ENCODE measurements at places on chromosomes 4 and X.

DNA sequence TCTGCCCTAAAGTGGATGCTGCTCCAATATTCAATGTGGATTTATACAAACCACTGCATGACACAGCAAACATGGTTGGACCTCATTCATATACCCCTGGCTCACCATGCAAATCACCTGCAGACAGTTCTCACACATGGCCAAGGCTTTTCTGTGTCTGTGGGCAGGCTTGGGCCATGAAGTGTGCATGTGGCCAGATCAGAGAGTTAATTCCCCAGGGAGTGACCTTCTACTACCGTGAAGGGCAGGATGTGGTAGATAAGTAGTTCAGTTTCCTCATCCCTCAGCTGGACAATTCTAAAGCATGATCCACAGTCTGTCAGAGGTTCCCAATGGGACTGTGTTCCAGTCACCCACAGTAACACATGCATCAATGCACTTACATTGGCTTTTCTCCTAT lies 24.6 kb upstream of the BCLAF3 start:
- DNase-seq, result no peak

DNA sequence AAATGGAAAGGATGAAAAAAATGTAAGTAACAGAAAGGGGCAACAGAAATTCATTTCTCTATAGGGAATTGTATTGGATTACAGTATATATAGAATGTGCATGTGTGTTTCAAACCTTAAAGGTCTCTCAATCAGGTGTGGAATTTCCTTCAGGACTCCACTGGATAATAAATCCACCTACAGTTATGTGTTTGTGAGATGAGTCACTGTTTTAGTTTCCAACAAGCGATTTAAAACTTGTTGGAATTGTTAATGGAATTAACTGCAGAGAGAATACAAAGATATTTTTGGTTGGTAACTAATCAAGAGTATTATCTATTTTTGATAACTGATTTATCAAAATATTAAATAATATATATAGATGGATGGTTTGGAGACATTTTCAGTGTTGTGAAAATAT lies 32.8 kb downstream of the CEP44 start:
- no peak for DNase-seq

DNA sequence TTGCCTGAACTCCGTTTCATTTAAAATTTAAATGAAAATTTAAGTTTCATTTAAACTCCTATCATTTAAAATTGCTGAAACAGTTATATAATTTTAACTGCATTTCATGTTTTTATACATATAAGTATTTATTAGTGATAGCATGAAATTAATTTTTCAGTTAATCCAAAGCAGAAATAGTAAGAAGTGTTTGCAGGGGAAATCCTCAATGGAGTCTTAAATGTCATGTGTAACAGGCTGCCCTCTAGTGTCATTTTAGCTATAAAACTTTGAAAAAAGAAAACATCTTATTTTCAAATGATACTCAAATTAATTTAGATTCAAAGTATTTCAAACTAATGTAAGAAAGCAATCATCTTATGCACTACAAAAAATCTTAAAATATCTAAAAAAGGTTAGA lies 27.2 kb downstream of the TAPT1 start:
- peak; percentile 41 for DNase-seq

- DNase-seq, result no peak
These were observed 223.0 kb downstream of the MID1 start for GRCh38 chrX:10397349-10397748.

- no peak for DNase-seq
These were observed 89.0 kb downstream of the TRAPPC11 start for GRCh38 chr4:183747931-183748670.

GRCh38 chr4:80201252-80202151 lies 4.2 kb downstream of the PRDM8 start:
- DNase-seq, result no peak

DNA sequence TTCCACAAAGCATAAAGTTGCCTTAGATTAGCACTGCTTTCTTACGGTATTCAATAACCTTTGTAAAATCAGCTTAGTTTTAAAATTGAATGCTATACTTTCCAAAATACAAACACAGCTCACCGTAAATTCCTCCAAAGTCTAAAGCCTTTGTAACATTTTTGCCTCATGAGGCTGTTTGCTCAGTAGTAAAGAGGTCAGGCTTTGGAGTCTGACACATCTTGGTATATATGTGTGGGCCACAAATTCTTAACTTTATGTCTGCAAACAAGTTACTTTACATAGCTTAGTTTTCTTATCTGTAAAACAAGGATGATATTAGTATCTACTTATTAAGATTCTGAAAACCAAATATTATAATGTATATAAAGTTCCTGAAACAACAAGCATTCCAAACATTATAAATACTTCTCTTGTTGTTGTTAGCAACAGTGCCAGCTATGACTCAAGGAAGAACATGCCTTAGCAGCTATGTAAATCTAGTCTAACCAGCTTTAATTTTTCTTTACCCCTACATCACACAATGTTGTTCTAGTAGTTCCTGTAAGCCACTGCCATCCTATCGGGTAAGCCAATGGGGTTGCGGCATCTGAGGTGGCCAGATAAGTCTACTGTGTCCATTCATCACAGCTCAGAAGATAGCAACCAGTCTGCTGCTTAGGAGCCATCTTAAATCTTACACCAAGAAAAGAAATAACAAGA lies 709.0 kb downstream of the KLHL13 start:
- no peak for DNase-seq

DNA sequence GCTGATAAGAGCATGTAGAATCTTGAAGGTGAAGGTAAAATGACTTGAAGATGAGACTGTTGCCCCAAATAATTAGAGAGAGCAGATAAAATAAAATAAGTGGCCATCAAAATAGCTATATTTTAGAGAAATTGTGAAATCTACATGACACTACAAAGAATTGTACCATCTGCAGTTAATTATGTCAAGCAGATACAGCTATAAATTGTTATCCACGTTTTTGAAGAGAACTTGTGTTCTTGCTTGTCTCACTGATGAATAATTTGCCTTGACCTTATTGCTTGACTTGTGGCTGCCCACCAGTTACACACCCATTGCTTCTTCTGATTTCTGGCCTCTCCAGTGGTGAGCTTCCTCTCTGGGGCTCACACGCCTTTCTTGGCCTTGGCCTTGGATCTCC lies 75.8 kb upstream of the TNIP3 start:
- no peak for DNase-seq

GRCh38 chr4:182126096-182126495 lies 117.1 kb upstream of the TENM3 start:
- no peak for DNase-seq

- no peak for DNase-seq
These were observed 5.4 kb downstream of the RNF150 start for GRCh38 chr4:141127884-141128283.

- no peak for DNase-seq
These were observed 28.2 kb downstream of the IRF2 start for GRCh38 chr4:184446132-184446658.

GRCh38 chr4:14771504-14772175 lies 230.6 kb upstream of the CPEB2 start:
- no peak for DNase-seq

GRCh38 chr4:99803566-99804101 lies 13.0 kb upstream of the DAPP1 start:
- DNase-seq, result no peak

DNA sequence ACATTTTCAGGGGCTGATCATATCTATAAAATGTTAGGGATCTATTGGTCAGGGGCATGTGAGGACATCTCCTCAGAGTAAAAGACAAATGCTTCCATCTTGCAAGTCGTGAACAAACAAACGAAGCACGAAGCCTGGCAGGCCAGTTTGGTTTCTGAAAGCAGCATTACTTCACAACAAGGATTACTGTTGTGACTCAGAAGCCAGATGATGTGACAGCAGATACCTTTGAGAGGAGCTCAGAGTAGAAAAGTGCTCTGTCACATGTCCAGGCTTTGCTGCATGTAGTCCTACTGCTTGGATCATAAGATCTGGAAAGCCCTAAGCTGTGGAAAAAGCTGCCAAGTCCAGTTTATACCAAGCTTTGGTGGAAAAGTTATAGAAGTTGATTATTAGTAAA lies 1827.2 kb downstream of the ARAP2 start:
- DNase-seq, result no peak

GRCh38 chrX:46573892-46574773 lies 568 bp downstream of the CHST7 start:
- peak; percentile 80 for DNase-seq

DNA sequence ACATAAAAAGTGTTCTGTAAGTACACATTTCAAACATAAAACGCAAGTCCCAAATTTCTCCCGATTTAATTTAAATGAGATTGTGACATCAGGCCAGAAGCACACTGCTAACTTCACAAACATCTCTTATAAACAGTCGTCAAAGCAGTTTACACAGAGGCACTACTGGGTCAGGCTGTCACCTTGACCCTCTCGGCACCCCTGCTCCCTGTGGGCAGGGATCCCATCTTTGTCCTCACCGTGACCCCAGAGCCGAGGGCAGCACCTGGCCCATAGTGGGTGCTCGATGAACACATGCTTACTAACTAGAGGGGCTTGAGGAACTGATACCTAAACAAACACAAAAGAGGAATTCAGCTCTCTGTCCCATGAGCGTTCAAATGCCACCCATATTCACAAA lies 22.2 kb downstream of the QDPR start:
- DNase-seq, result no peak

DNA sequence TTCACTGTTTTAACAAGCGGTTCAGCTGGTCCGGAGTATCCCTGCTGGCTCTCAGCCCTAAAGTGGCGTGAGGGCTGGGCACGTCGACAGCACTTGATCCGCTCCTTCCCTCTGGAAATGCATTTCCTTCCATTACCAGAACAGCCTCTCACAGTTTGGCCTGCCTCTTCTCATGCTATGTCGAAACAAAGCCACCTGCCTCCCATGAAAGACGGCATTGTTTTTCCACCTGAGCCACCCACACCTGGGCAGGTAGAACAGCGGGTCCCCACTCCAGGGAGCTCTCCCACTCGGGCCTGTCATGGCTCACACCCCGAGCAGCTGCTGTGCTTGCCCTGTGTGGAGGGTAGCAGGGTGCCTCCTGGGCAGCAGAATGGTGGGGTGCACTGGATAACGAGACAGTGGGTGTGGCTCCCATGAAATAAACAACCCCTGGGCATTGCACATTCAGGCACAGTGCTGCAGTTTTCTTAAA lies 86.2 kb downstream of the FHDC1 start:
- DNase-seq, result no peak

GRCh38 chr4:12724510-12724909 lies 759.6 kb downstream of the RAB28 start:
- peak; percentile 48 for DNase-seq

DNA sequence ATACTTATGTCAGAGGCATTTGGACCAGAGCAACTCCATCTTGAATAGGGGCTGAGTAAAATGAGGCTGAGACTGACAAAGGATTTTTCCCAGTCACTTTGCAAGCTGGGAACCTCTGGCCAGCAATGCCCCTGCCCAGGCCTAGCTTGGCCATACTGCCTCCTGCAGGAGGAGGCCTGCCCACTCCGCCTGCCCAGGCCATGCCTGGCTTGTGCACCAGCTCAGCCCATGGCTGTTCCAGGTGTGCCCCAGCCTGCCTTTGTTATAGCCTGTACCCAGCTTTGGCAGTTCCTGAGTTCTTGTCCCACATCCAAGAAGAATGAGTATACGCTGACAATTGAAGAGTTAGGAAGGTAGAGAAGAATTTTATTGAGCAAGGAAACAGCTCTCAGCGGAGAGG lies 176.1 kb downstream of the AASDH start:
- DNase-seq, result no peak

DNA sequence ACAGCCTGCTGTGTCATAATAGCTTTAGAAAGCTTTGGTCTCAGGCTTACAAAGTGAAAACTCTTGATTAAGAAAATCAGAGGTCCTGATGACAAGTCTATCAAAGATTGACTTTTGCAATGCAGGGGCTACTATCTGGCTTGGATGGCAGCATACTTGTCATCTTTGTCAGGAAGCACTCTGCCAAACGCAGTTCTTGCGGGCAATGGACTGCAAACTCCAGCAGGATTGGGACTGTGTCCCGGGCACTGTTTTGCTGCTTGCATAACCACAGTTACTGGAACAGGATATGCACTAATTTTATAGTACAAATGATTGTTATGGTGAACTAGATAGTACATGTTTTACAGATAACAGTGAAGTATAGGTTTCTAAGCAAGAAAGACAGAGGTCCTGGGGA lies 185.6 kb downstream of the IQCM start:
- no peak for DNase-seq

GRCh38 chr4:155703486-155704247 lies 37.0 kb downstream of the GUCY1A1 start:
- DNase-seq, result no peak

- no peak for DNase-seq
These were observed 2.5 kb upstream of the RS1 start for GRCh38 chrX:18674417-18674787.

GRCh38 chr4:26032630-26033317 lies 118.8 kb downstream of the SMIM20 start:
- DNase-seq, result no peak

- no peak for DNase-seq
These were observed 484 bp downstream of the GALNTL6 start for GRCh38 chr4:171813526-171814250.

GRCh38 chr4:152676052-152676854 lies 3.5 kb downstream of the TMEM154 start:
- DNase-seq, result no peak

DNA sequence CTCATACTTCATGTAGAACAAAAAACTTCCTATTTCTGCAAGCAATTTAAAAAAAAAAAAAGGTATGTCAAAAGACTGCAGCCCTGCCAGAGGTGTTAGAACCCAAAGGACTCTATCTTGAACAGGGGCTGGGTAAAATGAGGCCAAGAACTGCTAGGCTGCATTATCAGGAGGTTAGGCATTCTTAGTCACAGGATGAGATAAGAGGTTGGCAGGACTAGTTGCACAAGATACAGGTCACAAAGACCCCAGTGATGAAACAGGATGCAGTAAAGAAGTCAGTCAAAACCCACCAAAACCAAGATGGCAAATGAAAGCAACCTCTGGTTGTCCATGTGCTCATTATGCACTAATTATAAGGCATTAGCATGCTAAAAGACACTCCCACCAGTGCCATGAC lies 104.1 kb downstream of the ANOS1 start:
- DNase-seq, result no peak

GRCh38 chr4:5678977-5679376 lies 29.4 kb downstream of the EVC2 start:
- no peak for DNase-seq

GRCh38 chr4:88043001-88043400 lies 35.6 kb downstream of the PKD2 start:
- no peak for DNase-seq

- DNase-seq, result no peak
These were observed 40.7 kb upstream of the FAM9A start for GRCh38 chrX:8841911-8842310.

DNA sequence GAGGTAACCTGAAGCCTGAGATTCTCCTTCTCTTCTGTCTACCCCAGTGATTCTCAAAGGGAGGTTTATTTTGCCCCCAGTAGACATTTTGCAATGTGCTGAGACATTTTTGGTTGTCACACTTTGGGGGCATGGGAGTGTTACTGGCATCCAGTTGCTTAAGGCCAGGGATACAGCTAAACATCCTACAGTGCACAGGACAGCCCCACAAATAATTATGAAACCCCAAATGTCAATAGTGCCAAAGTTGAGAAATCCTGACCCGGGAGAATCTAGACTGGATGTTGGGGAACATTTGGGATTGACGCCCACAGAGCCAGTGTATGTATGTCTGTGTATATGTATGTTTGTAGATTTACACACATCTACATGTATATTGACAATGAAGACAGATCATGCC lies 13.2 kb downstream of the MID1 start:
- DNase-seq, result no peak

- DNase-seq, result no peak
These were observed 200.7 kb downstream of the SOWAHB start for GRCh38 chr4:76697129-76697803.

Measured in NAMALWA (cell line).